ENCODE measurements at places on chromosomes 1 and 21.
A peak's percentile ranks its signal among the peaks of the same experiment; 100 is the strongest.

DNA sequence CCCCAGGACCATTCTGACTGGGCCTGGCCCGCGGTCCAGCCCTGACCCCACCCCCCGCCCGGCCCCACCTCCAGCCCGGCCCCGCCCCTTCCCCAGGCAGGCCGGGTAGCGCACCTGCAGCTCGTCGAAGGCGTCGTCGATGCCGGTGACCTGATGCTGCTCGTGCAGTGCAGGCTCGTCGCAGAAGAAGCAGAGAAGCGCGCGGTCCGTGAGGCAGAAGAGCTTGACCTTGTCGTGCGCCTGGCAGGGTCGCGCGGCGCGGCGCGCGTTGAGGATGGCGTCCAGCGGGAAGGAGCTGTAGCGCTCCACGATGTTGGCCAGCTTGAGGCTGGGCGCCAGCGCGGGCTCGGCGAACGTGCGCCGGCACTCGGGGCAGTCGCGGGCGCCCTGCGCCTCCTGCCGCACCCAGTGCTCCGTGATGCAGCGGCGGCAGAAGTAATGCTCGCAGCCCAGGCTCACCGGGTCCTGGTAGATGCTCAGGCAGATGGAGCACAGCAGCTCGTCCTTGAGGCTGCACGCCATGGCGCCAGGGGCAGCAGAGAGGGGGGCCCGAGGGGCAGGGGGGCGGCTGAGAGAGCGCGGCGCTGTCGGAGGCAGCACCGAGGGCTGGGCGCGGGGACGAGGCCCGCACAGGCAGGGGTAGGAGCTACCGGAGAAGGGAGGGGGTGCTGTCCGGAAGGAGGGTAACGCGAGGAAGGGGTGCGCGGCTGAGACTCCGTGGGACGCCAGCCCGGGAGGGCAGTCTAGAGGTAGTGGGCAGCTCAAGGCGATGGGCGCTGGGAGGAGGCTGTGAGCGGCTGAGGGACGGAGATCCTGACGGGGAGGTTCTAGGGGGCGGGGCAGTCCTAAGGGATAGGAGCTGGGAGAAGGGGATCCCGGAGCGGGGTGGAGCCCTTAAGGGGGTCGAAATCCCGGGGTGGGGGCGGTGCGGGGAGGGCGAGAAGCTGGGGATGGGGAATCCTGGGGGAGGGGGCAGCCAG lies 642 bp downstream of the TRIM62 start:
- DNase-seq = peak; percentile 72

DNA sequence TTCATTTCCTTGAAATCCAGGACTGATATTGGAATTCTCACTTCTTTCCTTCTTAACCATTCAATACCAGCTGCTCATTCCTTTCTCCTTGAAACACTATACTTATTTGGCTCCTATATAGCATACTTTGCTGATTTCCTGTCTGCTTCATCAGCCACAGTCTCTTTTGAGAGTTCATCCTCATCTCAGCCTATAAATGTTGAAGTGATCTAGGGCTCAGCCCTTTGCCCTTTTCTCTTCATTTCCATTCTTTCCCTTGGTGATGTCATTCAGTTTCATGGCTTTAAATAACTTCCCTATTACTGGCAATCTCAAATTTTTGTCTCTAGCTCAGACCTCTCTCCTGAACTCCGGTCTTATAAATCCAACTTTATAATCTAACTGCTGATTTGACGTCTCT lies 24.1 kb upstream of the RABGAP1L start:
- no peak for DNase-seq

DNA sequence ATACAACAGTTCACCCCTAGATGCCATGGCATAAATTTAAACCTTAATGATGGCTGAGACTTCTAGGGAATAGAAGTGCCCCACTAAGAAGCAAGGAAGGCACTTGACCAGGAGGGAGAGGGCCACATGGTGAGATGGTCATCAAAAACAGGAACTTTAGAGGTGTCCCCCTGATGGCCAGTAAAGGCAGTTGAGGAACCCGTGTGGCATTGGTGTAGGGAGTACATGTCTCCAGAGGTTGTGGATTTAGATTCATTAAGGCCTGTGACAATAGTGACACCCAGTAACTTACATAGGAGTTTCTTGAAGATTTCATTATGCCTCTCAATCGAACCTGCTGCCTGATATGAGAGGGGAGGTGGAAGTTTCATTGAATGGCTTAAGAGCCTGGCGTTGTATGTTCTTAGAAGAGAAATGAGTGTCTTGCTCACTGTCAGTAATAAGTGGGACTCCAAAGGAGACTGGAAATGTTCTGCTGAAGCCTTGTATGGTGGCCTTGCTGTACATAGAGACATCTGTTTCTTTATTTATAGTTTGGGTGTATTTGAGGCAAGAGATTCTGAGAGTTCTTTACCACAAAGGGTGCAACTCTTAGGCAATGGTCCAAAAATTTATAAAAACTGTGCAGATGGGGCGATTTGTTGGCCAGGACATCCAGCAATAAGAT lies 27.9 kb downstream of the EDARADD start:
- no peak for DNase-seq

DNA sequence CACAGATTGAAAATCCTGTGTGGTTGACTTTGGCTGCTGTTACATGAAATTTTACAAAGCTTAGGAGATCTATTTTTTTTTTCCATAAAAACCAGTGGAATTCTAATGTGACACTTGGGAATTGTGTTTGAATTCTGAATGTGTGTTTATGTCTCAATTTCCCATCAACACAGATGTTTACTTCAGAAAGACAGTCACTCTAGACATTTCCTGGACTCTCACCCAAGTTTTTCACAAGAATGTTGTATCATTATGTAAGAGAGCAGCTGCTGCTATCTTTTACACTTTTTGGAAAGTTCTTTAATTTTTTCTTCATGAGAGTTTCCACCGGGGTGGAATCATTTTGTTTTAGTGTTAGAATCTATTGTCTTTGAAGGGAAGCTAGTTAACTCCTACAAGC lies 210.1 kb downstream of the GIPC2 start:
- DNase-seq = no peak

DNA sequence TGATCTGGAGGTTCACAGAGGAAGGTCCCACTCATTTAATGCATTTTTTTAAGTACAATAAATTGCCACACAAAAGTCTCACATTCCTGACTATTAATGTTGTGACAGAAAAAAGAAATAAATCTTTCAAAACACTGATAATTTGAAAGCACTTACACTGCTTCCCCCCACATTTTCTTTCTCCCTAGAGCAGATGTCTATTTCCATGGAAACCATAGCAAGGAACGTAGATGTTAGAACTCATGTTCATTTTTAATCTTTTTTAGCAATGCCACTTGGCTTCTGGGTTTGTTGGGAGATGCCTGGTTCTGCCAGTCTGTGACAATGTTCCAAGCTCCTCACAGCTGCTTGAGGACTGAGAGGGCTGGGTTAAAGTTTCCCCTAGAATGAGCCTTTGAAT lies 1.9 kb upstream of the STMN1 start:
- no peak for DNase-seq

DNA sequence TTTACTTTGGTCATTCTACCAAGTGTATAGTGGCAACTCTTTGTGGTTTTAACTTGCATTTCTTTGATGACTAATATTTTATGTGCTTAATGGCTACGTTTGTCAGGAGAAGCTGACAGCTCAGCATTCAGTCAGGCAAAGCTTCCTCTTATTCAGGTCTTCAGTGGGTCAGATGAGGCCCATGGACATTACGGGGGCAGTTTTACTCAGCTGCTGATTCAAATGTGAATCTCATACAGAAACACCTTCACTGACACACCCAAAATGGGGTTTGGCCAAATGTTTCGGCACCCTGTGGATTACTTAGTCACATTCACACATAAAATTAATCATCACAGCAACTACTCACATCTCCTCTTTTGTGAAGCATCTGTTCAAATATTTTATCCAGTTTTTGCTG lies 104.9 kb upstream of the PLD5 start:
- DNase-seq = no peak

GRCh38 chr1:44775930-44776729 lies 790 bp downstream of the RPS8 start:
- peak; percentile 47 for DNase-seq

GRCh38 chr1:30192969-30193630 lies 530.3 kb downstream of the MATN1 start:
- DNase-seq = no peak

DNA sequence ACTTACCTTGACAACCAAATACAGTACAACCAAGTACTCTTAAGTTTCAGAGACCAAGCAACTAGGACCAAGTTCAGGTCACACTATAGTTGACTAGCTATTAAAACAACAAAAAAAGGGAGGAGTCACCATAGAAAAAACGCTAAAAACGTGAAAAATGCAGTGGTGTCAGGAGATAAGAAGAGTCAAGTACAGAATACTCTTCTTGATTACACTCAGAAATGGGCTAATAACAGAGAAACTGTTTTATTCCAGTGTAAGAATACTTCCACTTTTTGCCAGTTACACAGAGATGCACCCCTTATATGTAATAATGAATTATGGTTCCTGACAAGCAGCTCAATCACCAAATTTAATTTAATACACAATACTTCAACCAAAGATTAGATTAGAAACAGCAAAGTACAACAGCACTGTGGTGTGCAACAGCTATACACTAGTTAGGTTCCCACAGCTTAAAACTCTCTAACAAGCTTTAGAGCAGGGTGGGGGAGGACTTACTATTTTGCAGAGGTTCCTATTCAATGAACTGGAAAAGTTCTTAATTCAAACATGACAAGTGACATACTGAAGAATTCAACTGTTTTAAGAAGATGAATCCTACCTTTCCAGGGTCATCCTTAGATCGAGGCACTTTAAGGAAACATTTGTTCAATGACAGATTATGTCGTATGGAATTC lies 70.4 kb downstream of the FOXJ3 start:
- DNase-seq = no peak

DNA sequence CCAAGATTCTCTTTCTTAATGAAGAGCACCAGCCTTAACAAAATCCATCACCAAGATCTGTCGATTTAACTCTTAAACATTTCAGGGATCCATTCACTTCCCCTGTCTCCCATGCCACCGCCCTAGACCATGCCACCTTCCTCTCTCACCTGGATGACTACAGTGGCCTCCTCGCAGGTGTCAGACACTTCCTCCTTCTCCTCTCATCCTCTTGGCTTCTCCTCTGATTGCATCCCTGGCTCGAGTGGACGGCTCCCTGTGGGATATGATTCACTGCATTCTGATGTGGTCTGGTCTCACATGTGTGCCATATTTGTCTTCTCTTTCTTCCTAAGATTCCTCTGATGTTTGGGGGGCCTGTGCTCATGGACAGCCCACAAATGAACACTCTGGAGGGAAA lies 66.4 kb upstream of the KLHDC7A start:
- DNase-seq = no peak

GRCh38 chr1:36775716-36776115 lies 258.6 kb downstream of the GRIK3 start:
- DNase-seq = no peak

DNA sequence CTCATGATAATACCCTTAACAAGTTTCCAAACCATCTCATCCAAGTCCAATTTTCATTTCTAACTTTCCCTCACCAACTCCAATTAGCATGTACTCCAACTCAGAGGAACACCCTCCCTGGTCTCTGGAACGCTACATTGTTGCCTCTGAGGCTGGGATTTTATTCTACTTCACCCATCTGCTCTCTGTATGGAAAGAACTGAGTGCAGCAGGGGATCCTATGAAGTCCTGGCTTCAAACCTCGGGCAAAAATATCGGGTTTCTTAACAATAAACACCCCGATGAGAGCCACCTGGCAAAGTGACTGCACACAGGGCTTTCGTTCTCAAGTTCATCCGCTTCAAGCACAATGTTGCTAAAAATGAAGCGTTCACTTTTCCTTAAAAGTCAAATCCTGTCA lies 99.6 kb downstream of the CRB1 start:
- DNase-seq = no peak

- DNase-seq = no peak
These were observed 34.6 kb upstream of the DIP2A start for GRCh38 chr21:46424039-46424591.

- DNase-seq = no peak
These were observed 120.3 kb downstream of the ZBTB18 start for GRCh38 chr1:244171241-244171985.

- no peak for DNase-seq
These were observed 281.5 kb downstream of the PLPP3 start for GRCh38 chr1:56297904-56298303.

GRCh38 chr21:24450119-24450518 lies 1157.2 kb downstream of the MRPL39 start:
- DNase-seq = no peak

DNA sequence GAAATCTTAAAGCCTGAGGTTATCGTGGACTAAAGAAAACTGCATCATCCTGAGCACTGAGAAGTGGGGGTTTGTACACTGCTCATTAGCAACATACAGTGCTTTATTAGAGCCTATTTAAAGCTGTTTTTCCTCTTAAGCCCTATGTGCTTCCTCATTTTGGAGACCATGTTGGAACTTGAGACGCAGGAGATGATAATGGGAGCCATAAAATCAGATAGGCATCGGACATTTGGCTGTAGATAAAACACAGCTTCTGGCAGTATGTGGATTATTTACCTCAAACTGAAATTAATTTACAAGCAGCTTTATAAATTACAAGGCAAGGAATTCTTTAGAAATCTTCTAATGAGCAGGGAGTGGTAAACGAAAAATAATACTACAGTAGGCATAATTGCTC lies 147.7 kb upstream of the IVNS1ABP start:
- DNase-seq = no peak

- DNase-seq = no peak
These were observed 5.3 kb downstream of the VANGL1 start for GRCh38 chr1:115647047-115647446.

GRCh38 chr1:214102907-214103306 lies 115.1 kb downstream of the PROX1 start:
- peak; percentile 80 for DNase-seq

- no peak for DNase-seq
These were observed 77.0 kb downstream of the CSMD2 start for GRCh38 chr1:34087986-34088385.

DNA sequence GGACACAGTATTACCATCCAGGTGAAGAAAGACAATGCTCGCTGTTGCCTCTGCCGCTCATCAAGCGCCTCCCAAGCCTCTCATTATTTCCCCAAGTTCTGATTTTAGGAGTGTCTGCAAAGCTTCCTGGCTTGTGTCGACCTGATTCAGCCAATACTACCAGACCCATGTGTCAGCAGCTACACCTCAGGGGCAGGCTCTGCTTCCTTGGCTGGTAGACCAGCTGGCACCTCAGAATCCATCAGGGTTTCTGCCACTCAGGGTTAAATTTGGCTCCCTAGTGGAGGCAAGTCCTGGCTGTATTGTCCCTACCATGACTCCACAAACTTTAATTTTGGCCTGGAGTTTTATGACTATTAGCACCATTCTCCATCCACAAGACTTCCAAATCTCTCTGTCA lies 35.4 kb downstream of the SUSD4 start:
- DNase-seq = no peak

- no peak for DNase-seq
These were observed 29.9 kb upstream of the IGSF21 start for GRCh38 chr1:18077657-18078215.

- no peak for DNase-seq
These were observed 7.8 kb upstream of the CASZ1 start for GRCh38 chr1:10803971-10804820.

Data from astrocyte of the hippocampus (primary cell).